ENCODE measurements at places on chromosomes 7 and 10.

DNA sequence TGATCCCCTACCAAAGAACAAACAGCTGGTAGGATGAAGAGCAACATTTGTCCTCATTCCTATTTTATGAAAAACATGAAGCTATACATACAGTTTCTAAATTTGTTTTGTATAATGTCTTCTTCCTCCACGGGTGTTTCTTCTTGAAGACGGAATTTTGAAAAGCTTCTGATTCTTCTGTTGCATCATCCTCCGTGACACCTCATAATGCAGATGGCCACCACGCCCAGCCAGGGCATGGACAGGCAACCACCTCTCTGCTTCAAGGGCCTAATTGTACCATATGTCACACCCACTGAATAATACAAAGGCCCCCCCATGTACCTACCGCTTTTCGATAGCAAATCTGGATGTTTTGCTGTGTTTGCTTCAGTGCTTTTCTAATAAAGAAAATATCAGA lies at the start of gene SUN3:
Gene SUN3 (minus strand): TSS at position 170 of the 400 bp plus-strand sequence. CDS start 169 bp downstream, at position 1.
- DNase-seq = no peak

DNA sequence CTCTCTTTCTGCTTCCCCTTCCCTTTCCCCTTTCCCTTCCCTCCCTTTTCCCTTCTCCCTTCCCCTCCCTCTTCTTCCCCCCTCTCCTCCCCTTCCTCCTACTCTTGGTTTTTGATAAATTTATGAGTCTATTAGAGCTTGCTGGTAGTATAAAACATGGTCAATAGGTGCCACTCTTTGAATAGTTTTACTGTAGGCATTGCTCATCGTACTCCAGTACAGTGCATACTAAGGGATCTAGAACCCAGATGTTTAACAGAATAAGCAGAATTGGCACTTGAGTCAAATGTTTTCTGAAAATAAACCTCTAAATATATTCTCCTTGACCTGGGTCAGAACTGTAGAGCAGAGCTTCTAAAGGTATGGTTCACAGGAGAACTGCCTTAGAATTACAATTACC lies 126.7 kb downstream of the SORCS3 start:
- DNase-seq = no peak

- DNase-seq = no peak
Observed at GRCh38 chr7:136251826-136252225, 274.7 kb upstream of the MTPN start.

DNA sequence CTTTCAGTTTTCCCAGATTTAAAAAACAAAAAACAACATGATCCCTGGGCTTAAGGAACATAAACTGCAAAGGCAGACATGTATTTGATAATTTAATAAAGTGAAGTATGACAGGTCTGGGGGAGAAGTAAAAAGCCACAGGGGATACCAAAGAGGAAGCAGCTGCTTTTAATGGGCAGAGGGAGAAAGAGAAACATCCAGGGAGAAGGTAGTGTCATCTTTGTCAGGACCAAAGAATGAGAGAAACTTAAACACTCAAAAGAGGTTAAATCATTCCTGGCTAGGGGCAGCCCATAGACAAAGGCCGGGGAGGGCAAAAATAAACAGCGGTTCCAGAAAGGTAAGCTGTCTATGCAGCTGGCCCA lies 94.5 kb downstream of the GRB10 start:
- DNase-seq = no peak

DNA sequence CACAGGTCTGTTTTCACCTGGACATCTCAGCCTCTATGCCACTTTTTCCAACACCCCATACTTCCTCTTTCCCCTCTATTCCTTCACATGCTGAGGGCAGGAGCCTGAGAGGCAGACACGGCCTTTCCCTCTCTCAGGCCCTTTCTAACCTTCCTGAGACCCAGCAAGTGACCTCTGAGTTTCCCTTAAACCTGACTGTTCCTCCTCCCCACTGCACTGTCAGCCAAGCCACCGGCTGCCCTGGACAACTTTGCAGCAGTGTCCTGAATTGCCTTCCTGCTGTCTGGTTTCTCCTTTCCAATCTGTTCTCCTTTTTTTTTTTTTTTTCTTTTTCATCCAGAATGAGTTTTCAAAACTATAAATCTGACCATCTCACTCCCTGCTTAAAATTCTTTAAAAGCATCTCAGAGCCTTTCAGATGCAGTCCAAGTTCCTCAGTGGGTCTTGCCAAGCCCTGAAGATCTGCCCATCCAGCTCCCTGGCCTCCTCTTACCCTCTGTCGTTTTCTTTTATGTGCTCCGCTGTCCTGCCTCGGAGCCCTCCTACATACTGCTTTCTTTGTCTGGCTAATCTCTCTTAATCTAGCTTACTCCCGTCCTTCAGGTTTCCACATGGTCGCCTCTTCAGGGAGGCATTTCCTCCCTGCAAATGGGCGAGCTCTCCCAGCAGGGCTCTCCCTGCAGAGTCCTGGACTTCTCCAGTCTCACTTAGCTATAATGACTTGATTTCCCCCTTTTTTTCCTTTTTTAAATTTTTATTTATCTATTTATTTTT lies 30.5 kb downstream of the SLC13A4 start:
- DNase-seq = no peak

- no peak for DNase-seq
Observed at GRCh38 chr7:140653319-140654108, 12.9 kb upstream of the DENND2A start.

- no peak for DNase-seq
Observed at GRCh38 chr7:84412161-84412969, 217.8 kb upstream of the SEMA3A start.

GRCh38 chr10:129030996-129031843 lies 435.8 kb upstream of the MGMT start:
- DNase-seq = peak; percentile 6

DNA sequence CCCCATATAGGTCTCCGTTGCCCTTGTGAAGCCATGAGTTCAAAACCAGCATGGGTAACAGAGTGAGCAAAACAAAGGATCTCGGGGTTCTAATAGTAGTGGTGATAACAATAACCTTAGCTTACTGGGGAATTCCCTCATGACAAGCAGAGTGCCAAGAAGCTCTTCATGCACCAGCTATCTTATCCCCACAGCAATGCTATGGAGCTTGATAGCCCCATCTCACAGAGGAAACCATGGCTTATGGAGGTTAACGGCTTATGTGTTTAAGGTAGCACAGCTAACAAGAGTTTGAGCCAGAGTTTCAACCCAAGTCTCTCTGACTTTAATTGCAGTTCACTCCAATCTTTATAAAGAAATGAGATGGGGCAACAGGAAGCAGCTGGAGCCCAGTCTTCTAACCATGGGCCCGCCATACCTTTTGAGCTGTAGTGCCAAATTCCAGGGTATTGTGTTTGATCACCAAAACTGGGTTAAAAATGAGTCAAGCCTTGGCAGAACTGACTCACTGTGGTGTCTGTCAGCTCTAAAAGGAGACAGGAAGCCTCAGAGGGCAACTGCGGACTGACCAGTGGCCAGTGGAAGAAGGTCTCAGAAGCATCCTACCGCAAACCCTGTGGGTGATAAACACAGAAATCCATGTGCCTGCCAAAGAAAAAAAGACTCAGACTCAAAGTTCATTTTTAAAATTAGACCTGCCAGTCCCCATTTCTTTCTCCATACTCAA lies 16.5 kb upstream of the PLAU start:
- DNase-seq = no peak

DNA sequence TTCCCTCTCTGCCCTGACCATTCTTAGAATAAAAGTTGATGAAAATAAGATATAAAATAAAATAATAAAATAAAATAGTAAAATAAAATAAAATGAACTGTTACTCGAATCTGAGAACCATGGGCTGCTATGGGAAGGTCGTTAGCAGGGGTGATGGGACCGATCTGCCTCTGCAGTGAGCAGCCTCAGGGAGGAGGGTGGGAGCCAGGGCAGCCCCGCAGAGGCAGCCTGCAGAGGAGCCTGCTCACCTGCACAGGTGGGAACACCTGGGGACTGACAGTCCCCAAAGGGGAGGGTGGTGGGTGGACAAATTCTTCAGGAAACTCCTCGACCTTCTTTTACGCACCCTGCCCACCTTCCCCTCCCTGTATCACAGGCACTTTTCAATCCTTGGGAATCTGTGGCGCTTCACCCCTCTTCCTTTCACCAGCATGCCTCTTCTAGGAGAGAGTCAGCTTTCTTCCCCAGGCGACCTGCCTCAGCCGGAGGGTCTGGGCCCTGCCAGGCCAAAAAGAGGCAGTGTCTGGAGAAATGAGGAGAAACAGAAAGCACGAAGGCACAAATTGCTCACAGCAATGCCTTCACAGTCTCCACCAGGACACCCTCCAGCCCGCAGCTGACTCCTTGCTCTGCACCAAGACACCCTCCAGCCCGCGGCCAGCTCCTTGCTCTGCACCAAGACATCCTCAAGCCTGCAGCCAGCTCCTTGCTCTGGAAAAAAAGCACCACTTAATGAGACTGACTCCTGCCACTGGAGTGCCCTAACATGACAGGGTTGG lies 368.4 kb upstream of the SHH start:
- no peak for DNase-seq

DNA sequence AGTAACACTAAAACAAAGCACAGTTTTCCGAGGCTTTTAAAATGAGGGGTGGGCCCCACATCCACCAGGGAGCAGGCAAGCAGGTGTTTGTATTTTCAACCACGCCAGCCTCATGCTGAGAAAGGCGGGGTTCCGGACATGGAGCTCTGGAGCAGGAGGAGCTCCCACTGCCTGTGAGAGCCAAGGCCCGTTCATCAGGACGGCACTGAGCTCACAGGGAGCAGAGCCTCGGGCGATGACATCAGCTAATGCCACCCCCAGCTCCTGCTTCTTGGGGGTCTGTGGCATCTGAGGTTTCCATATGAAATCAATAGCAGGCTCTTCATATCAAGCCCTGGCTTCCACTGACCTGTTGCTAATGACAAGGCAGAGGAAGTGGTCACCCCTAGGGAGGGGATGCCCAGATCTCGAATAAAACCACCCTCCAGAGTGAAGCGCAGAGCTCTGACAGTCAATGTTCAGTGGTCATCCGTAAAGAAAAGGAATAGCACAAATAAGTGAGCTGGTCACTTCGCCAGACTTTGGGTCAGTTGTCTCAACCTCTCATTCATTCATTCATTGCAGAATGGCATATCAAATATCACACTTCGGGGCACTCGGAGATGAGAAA lies 89.1 kb downstream of the TNS3 start:
- no peak for DNase-seq

- DNase-seq = no peak
Observed at GRCh38 chr7:151732292-151732691, 144.6 kb downstream of the PRKAG2 start.

GRCh38 chr10:67471022-67471421 lies 225.0 kb downstream of the CTNNA3 start:
- DNase-seq = no peak

DNA sequence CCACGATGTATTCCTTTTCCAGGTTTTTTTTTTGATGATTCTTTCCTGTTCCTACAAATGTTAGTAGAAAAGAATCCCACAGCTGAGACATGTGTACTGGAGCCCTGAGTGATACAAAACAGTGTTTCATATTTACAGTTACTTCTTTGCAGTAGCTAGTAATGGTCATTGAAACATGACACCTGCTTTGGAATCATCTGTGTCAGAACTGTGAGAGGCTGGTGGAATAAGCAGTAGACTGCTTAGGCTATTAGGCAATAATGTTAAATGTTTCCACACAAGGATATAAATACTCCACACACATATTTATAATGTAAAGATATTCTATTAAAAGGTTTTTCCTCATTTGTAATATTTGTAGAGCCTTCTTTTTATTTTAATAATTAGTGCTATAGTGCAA lies 394.0 kb downstream of the THSD7A start:
- no peak for DNase-seq

DNA sequence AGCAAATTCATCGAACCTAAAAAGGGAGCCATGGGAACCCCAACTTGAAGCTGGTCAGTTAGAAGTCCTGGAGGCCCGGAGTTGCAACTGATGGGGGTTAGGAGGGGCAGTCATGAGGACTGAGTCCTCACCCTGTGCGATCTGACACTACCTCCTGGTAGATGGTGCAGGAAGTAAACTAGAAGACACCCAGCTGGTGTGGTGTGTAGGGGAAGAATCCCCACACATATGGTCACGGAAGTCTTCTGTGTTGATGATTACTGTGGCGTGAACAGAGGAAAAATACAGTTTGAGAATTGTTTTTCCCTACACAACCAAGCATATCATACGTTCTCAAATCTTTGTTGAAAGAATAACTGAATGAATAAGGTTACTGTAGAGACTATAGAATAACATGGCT lies 164.6 kb upstream of the KCTD7 start:
- DNase-seq = no peak

GRCh38 chr10:115860182-115861107 lies 412.6 kb downstream of the GFRA1 start:
- no peak for DNase-seq

DNA sequence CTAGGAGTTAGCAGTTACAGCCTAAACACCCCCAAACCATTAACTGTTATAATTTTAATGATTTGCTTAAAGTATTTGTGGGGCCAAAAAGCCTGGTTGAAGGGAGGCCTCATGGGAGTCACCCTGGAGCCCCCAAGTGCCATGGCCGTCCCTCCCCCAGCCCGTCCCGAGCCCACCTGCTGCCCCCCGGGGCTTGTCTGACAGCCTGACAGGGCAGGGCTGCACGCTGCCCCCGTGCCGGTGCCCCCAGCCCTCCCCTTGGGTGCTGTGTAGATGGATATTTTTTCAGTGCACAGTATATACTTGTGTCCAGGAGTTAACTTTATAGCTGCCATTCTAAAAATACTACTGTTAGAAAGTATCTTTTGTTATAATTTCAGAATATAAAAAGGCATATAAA lies 108.4 kb downstream of the CYTH3 start:
- no peak for DNase-seq

DNA sequence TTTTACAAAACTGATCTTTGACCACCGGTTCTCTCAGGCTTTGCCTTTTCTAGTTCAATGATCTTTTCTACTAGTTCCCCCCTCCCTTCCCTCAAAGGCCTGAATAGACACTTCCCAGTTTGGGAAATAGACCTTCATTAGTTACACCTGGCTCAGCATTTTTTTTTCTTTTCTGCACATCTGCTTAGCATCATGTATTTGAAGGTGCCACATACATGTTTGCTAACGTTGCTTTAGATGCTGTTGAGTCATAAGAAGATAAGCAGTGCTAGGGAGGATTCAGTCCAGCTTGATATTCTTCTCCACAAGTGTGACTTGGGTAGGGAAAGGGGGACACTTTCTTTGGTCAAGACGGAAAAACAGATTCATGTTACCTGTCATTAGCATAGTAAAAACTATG lies 78.3 kb downstream of the BICC1 start:
- no peak for DNase-seq

DNA sequence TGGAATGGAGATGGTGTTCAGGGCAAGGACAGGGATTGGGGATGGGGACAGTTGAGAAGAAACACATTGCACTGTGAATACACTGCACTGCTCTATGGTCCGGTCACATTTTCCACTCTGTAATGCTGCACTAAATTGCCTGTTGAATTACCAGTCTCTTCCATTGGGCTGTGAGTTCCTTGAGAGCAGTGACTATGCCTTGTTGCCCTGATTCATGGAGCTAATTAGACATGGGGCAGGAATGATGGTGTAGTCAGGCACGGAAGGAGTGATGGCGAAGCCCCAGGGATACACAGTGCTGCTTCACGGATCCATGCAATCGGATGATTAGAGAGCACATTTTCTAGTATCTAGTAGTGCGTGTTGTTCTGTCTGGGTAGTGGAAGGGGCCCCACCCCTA lies 25.4 kb upstream of the GPAM start:
- DNase-seq = no peak
